Inflammatory macrophage treated with lipopolysaccharide for 4 hours (primary cell): ENCODE measurements at places on chromosomes 1 and 21.
A peak's percentile ranks its signal among the peaks of the same experiment; 100 is the strongest.

DNA sequence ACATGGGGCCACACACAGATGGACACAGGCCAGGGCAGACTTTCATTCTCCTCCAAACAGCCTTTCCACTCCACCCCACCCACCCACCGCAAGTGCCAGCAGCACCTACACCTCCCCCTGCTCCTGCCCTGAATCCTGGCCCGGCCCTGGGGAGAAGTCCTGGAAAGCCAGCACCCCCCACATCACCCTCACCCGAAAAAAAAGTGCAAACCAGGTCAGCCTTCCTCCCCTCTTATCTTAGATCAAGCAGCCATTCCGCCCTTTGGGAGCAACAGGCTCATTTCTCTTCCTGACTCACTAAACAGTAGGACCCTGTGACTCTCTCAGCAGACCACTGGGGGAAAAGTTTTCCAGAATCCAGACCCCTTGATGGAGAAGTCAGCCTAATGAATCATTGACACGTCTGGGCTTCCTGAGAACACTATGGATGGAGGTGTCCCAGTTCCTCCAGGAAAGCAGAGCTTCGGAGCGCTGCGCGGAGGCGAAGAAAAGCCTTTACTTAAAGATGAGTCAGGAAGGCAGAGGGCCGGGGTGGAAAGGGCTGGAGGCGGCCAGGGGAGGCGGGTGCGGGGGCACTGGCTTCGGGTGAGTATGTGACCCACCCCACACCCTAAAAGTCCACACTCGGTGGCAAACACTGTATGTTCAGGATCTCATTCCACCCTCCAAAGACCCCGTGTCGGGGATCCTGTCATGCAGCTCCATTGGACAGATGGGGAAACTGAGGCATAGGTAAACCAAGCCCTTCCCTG, 588.7 kb downstream of the MATN1 start:
- DNase-seq, result no peak

- no peak for DNase-seq
Measured at GRCh38 chr1:237779356-237779755, 111.4 kb downstream of the ZP4 start.

DNA sequence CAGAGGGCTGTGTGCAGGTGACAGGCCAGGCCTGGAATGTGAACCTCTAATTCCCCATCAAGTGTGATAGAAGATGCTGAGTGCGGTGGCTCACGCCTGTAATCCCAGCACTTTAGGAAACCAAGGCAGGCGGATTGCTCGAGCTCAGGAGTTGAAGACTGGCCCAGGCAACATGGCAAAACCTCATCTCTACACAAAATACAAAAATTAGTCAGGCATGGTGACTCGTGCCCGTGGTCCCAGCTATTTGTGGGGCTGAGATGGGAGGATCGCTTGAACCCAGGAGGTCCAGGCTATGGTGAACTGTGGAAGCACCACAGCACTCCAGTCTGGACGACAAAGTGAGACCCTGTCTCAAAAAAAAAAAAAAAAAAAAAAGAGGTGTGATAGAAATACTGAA, 40.1 kb upstream of the PUM1 start:
- DNase-seq, result no peak

- DNase-seq, result no peak
Measured at GRCh38 chr1:40226192-40226591, 21.5 kb upstream of the TMCO2 start.

- no peak for DNase-seq
Measured at GRCh38 chr1:31300193-31300592, 3.4 kb downstream of the ZCCHC17 start.

- DNase-seq, result no peak
Measured at GRCh38 chr1:68409426-68409825, 40.3 kb downstream of the RPE65 start.

DNA sequence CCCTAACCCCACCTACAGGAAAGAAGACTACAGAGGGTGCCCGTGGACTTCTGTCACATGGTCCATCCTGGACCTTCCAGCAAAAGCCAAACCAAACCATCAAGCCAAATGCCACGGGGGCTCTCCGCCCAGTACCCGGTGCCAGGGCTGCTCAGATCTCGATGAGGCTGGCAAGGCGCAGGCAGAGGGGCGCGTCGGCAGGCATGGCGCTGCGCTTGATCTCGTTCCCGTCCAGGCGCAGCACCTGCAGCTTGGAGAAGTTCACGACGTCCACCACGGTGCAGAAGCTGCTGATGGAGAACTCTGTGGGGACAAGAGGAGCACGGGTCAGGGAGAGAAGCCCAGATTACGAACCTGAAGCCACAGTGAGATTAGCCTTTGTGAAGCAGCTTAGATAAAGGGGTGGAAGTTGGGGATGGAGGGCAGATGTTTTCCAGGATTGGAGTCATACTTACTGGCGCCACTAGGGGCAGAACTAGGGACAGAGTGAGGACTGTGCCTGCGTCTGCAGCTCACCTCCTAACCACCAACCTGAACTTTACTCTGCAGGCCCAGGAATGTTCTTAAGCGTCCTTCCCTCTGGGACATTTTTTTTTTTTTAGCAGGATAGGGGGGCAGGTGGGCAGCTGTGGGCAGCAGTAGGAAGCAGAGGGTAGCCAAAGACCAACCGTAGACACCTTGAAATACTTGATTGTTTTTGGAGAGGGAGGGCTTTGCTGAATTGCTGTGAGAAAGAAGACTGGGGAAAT, 8.6 kb downstream of the FMOD start:
- DNase-seq, result peak; percentile 43

DNA sequence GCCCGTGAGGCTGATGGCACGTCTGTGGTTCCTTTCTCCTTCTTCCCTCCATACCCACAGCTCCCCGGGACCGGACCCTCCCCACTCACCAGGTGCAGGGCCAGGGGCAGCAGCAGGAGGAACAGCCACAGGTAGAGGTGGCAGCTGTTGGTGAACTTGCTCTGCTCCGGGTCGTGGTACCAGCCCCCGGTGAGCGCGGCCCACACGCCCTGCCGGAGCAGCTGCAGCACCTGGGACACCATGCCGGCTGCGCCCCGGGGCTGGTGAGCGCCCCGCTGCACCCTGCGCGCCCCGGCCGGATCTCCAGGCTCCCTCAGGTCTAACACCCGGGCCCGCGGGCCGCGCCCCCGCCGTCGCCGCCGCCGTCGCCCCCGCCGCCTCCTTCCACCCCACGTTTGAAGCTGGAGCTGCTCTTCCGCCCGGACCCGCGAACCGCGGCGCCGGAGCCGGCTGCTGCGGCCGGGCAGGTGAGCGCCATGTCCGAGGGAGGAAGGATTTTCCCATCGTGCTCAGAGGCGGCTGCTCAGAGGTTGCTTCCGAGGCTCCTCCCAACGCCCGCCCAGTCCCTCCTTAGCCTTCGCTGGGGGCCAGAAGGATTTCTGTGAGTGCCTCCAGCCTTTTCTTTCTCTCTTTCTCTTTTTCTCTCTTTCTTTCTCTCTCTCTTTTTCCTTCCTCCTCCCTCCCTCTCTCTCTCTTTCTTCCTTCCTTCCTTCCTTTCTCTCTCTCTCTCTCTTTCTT, at the start of gene PCNX2:
Gene PCNX2, minus strand, starts transcription at position 489 of the 738 bp plus-strand sequence. Its CDS starts 247 bp downstream, at position 242.
- DNase-seq, result peak; percentile 54
